Activated T-cell treated with anti-CD3 and anti-CD28 coated beads, Interleukin-2, amount 50 U/mL, for 1 hour (primary cell): ENCODE measurements at places on chromosomes 4 and X.

GRCh38 chr4:189187531-189188052, 753.1 kb upstream of the FRG1 start:
- no peak for DNase-seq

DNA sequence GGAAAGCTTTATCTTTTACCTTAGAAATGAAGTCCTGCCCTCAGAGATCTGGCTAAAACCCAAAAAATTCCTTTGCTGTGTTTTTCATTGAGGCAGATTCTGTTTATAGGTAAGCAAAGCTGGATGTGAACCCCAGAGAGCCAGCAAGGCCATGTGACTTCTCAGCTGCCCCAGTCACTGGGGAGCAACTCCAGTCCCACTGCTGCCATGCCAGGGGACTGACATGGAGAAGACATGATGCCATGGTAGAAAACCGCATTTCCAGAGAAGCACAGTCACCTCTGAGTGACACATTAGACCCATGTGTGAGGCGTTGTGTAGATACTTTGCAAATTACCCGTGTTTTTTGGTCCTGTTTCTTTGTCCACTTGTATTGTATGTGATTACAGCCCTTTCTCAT, 45.4 kb downstream of the PTTG2 start:
- DNase-seq, result no peak

- no peak for DNase-seq
Observed at GRCh38 chr4:127809173-127809800, 27.2 kb downstream of the HSPA4L start.

DNA sequence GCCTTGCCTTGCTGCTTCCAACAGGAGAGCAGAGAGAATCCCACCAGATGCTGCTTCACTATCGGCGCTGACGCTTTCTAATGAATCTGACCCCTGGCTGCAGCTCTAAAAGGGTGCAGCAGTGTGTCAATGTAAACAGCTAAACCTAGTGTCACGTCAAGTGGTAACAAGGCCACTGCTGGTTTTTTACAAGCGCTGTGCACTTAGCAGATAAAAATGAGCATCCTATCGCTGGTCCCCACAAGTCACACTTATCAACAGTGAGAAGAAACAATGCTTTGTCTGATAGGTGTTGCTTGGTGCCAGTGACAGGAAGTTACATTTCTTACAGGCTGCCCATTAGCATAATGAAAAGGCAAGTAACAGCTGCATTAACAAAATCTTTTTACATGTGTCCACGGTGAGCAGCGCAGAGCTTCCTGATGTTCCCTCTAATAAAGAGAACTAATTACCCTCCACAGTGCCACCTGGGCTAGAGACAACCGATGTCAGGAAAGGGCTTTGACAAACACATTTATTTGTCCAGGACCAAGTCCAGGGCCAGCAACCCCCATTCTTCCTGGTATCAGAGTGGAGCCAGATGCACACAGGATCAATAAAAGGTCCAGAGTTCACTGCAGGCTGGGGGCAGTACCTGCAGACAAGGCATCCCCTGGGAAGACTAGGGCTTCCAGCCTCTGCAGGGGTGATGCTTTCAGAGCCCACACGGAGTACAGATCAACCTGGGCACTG, 176.0 kb downstream of the MGST2 start:
- no peak for DNase-seq

GRCh38 chrX:129781680-129782495, 2.1 kb downstream of the SASH3 start:
- peak; percentile 45 for DNase-seq

GRCh38 chr4:152673489-152673888, 6.3 kb downstream of the TMEM154 start:
- no peak for DNase-seq

GRCh38 chrX:29941287-29941686, 274.1 kb upstream of the MAGEB2 start:
- DNase-seq, result no peak

DNA sequence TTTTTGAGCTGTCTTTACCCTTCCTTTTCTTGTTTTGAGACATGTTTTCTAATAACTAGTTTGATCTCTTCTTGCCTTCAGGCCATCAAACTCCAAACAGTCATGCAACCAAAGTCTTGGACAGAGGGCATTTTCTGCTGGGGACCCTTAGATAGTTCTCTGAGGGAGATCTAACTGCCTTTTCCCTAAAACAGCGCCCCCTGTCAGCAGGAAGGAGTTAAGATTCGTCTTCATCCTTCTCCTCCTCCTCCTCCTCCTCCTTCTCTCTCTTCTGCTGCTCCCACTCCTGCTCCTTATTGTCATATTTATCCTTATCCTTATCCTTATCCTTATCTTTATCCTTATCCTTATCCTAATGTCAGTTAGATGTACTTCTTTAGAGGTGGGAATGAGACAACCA, 417.2 kb downstream of the TRAM1L1 start:
- no peak for DNase-seq

DNA sequence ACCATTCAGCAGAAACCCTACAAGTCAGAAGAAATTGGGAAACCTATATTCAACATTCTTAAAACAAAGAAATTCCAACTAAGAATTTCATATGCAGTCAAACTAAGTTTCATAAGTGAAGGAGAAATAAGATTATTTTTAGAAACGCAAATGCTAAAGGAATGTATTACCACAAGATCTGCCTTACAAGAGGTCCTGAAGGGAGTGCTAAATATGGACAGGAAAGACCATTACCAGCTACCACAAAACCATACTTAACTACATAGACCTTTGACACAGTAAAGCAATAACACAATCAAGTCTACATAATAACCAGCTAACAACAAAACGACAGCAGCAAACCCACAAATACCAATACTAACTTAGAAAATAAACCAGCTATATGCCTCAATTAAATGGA, 169.3 kb upstream of the FGF16 start:
- no peak for DNase-seq
